LoVo (cell line): ENCODE measurements at places on chromosomes 7 and 10.

- DNase-seq, result no peak
Measured at GRCh38 chr7:10789170-10789569, 184.5 kb upstream of the PHF14 start.

GRCh38 chr7:133936074-133936473 lies 191.1 kb upstream of the LRGUK start:
- peak; percentile 41 for DNase-seq

DNA sequence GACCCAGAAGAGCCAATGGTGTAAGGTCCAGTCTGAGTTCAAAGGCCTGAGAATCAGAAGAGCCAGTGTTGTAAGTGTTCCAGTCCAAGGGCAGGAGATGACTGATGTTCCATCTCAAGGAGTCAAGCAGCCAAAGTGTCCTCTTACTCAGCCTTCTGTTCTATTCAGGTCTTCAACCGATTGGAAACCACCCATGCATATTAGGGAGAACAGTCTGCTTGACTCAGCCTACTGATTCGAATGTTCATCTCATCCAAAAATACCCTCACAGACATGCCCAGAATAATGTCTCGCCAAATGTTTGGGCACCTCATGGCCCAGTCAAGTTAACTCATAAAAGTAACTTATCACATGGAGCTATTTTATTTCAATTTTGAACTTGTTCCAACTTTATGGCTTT lies 2.9 kb upstream of the WDFY4 start:
- no peak for DNase-seq

DNA sequence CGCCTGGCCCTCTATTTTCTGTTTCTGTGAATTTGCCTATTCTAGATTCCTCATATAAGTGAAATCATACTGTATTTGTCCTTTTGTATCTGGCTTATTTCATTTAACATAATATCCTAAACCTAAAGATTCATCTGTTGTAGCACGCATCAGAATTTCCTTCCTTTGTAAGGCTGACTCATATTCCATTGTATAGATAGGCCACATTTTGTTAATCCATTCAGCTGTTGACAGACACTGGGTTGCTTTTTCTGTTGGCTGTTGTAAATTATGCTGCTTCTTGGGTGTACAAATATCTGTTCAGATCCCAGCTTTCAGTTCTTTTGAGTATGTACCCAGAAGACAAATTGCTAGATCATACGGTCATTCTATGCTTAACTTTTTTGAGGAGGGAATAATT lies 28.8 kb upstream of the CUL1 start:
- DNase-seq, result no peak
